ENCODE measurements at places on chromosomes 5 and 9.

- no peak for DNase-seq
Measured at GRCh38 chr9:124264823-124265233, 7.1 kb downstream of the NEK6 start.

- DNase-seq = no peak
Measured at GRCh38 chr9:69034071-69034470, 1.5 kb upstream of the FXN start.

GRCh38 chr9:134670042-134670525 lies 28.5 kb downstream of the COL5A1 start:
- DNase-seq = no peak

DNA sequence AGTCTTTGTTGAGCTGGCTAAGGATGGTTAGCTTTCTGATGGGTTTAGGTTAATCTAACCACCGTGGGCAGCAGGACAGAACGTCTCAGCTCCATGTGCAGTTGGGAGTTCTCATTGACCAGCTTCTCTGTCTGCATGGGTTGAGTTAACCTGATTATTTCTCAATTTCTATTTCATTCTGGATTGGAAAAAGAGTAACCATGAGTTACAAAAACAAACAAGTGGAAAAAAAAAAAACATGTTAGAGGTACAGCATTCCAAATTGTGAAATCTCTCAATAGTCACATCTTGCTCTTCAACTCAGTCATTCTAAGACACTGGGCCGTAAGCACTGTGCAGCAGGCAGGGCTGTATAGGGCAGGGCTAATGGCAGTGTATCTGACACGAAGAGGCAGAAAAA lies 343.7 kb upstream of the KLF4 start:
- DNase-seq = no peak

GRCh38 chr9:115262952-115263351 lies 145.0 kb upstream of the TNC start:
- DNase-seq = no peak

DNA sequence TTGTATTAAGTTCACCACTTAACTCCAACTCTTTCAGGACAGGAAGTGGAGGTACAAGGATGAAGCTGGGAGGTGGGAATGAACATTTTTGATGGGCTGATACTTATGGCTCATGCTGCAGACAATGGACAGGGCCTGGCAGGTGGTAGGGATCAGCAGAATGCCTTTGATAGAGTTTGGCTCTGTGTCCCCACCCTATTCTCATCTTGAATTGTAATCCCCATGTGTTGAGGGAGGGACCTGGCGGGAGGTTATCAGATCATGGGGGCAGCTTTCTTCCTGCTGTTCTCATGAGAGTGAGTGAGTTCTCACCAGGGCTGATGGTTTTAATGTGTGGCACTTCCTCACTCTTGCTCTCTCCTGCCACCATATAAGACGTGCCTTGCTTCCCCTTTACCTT lies 87.3 kb upstream of the PRLR start:
- DNase-seq = no peak

DNA sequence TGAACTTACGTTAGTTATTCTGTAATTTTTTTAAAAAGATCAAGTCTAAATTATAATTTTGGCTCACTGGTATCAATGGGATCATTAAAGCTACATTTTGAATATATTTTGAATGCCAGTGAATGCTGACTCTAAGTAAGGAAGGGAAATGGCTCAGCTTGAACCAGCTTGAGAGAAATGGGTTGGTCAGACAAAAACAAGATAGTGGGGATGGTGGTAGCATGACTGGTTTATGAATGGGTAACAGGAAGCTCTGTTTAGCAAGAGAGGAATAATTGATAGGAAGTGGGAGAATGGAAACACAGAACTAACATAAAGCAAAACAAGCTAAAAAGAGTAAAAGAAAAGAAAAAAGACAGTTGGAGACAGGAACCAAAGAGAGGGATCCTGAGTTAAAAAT lies 220.2 kb downstream of the ADAMTS6 start:
- DNase-seq = no peak

- no peak for DNase-seq
Measured at GRCh38 chr5:6525910-6526309, 77.3 kb downstream of the UBE2QL1 start.

GRCh38 chr9:20490246-20490834 lies 132.0 kb downstream of the MLLT3 start:
- no peak for DNase-seq

DNA sequence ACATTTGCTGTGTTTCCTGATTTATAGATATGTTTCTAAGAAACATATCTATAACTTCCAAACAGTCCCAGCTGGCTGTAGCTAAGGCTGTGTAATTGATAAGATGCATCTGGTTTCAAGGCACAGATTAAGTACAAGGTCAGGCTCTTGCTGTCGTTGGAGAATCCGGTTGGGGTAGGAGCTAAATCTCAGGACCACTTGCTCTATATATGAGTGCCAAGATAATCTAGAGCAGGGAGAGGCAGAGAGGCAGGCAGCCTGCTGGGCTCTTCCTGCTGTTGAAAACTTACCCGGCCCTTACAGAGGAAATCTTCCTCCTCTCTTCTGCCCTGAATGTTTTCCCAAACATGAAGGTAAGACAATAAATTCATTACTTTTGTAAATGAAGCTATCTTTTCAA lies at the start of gene C7:
Gene C7 (plus strand): TSS at position 234 of the 400 bp plus-strand sequence. CDS start 114 bp downstream, at position 348.
- no peak for DNase-seq

- DNase-seq = no peak
Measured at GRCh38 chr5:134103397-134103796, 11.1 kb upstream of the TCF7 start.

DNA sequence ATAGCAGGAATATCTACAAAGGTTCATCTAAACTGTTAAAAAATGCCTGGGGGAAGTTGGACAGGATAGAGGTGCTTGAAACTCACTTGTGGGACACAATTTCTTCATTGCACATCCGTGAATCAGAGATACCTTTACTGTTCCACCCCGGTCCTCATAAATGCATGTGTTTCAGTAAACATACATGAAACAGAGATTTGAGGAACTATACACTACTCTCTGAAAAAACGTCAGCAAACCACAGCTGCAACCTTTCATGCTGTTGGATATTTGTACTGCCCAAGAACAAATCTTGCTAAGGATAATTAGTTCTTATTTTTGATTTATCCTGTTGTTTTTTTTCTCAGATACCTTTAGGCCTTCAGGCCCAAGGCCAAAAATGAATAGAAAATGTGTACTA lies 337.3 kb downstream of the KDM4C start:
- DNase-seq = no peak

DNA sequence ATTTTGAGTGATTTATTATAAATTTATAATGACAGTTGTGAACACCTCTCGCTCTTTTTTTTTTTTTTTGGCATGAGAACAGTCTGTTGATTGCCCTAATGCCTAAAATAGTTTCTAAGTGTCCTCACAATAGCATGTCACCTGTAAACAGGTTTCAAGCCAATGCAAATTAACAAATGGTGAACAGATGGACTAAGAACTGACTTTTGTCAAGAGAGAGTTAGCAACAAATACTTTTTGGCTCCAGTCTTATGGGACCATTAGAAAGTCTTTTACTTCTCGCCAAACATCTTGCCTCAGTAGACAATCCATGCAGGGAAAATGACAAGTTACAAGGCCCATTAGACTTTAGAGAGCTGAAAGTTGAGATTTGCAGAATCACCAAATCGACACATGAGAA lies 67.8 kb downstream of the MED27 start:
- DNase-seq = no peak

- no peak for DNase-seq
Measured at GRCh38 chr9:126957687-126958053, 43.1 kb downstream of the RALGPS1 start.

GRCh38 chr5:177496070-177496726 lies 1.2 kb downstream of the PDLIM7 start:
- DNase-seq = no peak

DNA sequence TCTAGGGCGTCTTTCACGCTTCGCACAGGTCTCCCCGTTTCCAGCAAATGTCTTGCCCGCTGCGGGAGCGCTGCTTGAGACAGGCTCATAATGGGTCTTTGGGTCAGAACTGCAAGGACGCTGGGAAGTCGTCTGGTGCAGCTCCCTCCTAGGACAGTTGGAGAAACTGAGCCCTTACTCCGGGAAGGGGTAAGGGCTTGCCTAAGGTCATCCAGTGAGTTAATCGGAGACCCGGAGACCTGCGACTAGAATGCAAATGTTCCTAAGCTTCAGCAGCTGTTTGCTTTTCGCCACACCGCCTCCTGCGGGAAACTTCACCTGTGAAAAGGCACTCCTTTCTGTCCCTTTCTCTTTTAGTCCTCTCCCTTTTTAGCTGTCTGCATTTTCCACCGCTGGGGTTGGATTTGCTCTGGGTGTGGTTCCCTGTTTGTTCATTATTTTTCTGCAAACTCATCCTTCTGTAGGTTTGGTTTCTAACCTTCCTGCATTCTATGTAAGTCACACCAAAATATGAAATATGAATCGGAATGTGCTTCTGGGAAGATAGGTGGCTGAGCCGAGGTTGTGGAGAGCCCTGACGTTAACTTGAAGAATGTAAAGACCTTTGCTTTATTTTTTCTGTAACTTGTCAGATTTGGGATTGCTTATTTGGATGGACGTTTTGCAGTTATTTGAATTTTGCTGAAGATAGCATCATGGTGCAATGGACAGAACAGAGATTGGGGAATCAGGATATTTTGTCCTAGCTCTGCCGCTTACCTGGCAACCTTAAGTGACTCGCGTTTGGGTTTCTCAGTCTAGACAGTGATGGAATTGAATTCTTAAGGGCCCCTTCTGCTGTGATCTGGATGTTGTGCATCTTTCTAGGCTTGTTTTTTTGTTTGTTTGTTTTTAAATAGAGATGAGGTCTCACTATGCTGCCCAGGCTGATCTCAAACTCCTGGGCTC lies 909 bp downstream of the SLC36A1 start:
- no peak for DNase-seq

DNA sequence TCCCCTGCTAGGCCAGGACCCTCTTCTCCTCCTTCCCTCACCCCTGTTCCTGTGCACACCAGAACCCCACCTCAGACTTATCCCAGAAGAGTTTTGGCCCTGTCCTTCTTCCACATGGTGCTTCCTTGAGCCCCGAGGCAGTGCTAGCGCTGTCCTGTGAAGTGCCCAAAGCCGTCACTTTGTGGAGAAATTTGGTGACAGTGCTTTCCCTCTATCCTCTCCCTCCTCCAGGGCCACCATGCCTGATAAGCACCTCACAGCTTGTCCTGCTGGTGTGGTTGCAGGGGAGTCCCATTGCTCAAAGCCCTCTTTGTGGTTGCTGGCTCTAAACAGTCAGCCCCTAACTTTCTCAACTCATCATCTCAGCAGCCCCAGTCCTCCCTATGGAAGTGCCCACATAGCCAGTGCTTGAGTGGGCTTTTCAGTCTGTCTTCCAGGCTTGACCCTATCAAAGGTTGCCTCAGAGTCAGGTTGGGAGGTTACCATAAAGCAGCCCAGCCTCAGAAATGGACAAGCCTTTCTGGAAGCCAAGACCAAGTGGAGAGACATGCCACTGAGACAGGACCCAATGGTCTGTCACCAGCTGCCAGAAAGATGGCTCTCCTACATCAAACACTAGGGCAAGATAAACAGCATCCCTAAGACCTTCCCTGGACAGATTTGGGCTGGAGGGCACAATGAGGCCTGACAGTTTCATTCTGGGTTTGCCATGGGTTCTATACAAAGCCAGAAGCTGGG lies 18.0 kb downstream of the IGIP start:
- no peak for DNase-seq

- no peak for DNase-seq
Measured at GRCh38 chr9:122248448-122248865, 16.2 kb downstream of the RBM18 start.

GRCh38 chr5:6405591-6405990 lies 27.2 kb upstream of the MED10 start:
- DNase-seq = no peak

GRCh38 chr5:38453506-38453905 lies 102.9 kb downstream of the LIFR start:
- DNase-seq = peak; percentile 38

GRCh38 chr5:151151793-151152192 lies 5.8 kb downstream of the ANXA6 start:
- no peak for DNase-seq

DNA sequence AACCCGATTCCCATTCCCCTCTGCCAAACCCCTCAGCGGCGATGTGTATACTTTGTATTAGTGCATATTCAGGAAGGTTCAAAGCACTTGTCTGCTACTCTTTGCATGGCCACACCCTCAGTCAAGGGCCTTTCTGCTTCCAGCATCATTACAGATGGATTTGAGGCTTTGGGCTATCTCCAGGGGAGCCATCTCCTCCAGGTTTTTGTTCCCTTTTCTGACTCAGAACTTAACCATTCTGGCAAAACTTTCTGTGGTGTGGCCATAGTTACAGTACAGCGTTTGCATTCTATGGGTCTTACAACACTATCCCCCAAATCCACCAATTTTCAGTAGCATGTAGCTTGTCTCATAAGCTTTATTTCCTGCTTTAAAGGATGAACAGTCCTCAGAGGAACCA lies 36.0 kb upstream of the SVEP1 start:
- DNase-seq = no peak

DNA sequence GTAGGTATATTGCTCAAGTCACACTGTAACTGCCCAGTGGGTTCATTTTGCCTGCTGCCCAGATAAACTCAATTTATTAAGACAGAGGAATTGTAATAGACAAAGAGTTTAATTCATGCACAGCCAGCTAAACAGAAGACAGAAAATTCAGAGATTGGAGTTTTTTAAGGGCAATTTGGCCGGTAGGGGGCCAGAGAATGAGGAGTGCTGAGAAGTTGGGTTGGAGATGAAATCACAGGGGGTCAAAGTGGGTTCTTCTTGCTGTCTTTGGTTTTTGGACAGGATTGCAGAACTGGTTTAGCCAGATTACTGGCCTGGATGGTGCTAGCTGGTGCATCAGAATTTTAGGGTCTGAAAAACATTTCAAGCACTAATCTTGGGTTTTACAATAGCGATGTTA lies 20.7 kb upstream of the IL33 start:
- no peak for DNase-seq

GRCh38 chr5:54403885-54404416 lies 51.5 kb upstream of the HSPB3 start:
- no peak for DNase-seq

GRCh38 chr5:58087123-58087522 lies 372.8 kb downstream of the PLK2 start:
- no peak for DNase-seq

GRCh38 chr9:70954126-70954525 lies 167.3 kb downstream of the TRPM3 start:
- no peak for DNase-seq

DNA sequence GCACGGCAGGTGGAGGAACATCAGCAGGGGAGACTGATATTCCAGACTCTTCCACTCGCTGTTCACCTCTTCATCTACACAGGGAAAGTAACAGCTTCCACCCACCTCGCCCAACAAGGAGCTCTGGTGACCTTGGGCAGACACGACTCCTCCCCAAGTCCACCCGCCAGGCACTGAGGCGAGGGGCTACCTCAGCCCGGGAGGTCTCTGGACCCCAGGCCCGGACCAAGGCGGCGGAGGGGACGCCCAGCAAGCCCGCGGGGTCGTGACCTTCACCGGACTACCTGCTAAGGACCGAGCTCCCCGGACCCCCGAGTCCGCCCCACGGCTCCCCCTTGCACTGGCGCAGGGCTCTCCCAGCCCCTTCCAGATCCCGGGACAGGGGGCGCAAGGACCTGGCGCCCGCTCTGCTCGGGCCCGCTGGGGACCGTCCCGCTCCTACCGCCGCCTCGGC lies 70.2 kb upstream of the LPCAT1 start:
- DNase-seq = no peak

- no peak for DNase-seq
Measured at GRCh38 chr5:66363097-66363496, 219.0 kb downstream of the SREK1 start.
